Immature natural killer cell (primary cell): ENCODE measurements at places on chromosomes 1 and 21.

DNA sequence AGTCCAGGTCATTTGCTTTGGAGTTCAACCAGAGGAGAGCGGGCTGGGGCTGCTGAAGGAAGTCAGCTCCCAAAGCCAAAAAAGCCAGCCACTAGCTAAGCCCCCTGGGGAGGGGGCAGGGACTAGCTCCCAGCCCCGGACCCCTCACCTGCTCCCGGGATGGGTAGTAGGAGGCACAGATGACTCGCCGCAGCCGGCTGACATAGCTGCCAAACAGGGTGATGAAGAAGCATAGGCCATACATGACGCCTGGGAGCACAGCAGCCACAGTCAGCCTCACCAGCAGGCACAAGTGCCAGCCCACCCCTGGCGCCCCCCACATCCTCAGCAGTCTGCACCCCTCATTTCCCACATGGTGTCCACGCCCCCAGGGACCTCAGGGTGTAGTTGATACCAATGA lies 7.4 kb downstream of the DCST2 start:
- DNase-seq, result no peak

DNA sequence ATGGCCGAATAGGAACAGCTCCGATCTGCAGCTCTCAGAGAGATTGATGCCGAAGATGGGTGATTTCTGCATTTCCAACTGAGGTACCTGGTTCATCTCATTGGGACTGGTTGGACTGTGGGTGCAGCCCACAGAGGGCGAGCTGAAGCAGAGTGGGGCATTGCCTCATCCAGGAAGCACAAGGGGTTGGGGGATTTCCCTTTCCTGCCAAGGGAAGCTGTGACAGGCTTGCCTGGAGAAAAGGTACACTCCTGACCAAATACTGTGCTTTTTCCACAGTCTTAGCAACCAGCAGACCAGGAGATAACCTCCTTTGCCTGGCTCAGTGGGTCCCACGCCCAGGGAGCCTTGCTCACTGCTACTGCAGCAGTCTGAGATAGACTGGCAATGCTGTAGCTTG lies 66.9 kb downstream of the HSD3B1 start:
- DNase-seq, result no peak

GRCh38 chr1:224052772-224053171 lies 61.1 kb upstream of the FBXO28 start:
- DNase-seq, result no peak

DNA sequence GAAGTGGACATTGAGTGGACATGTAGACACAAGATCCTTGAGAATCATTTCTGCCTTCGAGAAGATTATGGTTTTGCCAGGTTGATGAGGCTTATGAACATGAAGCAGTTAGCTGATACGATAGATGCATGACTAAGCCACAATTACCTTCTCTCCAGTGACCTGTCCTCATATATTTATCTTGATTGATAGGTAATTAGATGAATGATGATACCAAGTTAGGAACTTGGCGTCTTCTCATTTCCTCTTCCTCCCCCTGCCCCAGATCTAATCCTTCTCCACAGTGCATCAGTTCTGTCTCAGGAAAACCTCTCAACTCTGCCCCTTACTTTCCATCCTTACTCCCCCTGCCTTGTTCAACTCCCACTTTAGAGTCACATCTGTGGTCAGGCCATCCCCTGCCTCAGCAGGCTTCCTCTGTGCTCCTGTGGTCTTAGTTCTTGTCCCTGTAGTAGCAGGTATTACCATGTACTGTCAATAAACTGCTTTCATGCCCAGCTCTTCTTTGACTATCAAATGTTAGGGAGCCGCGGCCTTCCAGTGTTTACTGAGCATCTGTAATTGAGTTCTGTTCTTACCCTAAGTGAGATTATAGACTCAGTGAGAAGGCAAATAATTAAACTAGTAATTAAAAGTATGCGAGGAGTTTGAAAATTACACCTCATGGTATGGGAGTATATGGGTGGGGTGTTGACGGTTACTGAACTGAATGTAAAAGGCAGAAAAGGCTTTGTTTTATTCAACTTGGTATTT lies 5.1 kb downstream of the ST6GALNAC3 start:
- DNase-seq, result no peak

DNA sequence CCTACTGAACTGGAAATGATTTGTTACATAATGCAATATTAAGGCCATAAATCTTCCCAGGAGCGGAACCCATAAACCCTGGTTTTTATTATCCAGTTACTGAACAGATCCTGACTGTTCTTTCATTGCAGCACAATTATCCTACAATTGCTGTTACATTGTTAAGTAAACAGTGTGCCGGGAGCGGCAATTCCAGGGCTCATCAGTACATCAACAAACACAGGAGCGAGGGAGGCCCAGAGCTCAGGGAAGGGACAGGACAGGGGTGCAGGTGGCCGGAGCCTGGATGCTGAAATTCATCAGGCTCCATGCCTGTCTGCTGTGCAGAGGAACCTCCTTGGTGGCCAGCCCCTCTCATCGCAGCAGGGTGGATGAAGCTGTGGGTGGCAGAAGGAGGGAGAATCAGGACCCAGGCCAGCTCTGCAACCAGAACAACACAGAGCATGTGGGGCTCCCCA lies 544.7 kb downstream of the NPHP4 start:
- DNase-seq, result no peak

DNA sequence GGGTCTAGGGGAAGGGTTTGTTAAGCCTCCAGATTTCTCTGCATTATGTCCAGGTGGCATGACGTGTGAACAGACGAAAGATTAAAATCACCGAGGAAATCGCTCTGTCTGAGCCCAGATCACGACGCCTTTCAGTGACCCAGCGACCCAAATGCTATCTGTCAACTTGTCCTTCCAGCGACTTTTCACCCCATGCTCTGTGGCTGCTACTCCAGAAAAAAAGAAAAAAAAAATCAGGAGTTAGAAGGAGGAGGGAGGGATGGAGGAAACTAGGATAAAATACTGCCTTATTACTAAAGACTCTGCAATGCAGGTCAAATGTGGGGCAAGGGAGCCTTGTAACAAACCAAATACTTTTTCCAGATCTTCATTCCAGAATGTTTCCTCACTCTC lies 352.0 kb downstream of the NUF2 start:
- no peak for DNase-seq

- peak; percentile 19 for DNase-seq
Measured at GRCh38 chr1:171245458-171246064, 2.7 kb upstream of the FMO1 start.

DNA sequence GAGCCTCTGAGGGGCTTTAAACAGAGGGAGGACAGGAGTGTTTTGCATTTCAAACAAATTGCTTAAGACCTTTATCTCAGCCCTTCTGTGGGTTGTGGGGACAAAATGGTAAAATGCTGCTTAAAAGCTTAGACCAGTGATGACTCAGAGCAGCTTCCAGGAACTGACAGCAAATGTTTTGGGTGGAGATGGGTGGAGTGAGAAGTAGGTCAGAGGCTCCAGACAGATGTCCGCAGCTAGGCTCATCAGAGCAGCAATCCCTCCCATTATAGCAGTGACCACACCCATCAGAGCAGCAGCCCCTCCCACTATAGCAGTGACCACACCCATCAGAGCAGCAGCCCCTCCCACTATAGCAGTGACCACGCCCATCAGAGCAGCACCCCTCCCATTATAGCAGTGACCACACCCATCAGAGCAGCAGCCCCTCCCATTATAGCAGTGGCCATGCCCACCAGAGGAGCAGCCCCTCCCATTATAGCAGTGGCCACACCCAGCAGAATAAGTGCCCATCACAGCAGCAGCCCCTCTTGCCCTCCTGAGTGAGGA lies 532.2 kb downstream of the MATN1 start:
- peak; percentile 79 for DNase-seq

GRCh38 chr21:44611551-44611950 lies 328 bp upstream of the KRTAP10-8 start:
- DNase-seq, result no peak

GRCh38 chr21:46454142-46454541 lies 4.5 kb upstream of the DIP2A start:
- no peak for DNase-seq

DNA sequence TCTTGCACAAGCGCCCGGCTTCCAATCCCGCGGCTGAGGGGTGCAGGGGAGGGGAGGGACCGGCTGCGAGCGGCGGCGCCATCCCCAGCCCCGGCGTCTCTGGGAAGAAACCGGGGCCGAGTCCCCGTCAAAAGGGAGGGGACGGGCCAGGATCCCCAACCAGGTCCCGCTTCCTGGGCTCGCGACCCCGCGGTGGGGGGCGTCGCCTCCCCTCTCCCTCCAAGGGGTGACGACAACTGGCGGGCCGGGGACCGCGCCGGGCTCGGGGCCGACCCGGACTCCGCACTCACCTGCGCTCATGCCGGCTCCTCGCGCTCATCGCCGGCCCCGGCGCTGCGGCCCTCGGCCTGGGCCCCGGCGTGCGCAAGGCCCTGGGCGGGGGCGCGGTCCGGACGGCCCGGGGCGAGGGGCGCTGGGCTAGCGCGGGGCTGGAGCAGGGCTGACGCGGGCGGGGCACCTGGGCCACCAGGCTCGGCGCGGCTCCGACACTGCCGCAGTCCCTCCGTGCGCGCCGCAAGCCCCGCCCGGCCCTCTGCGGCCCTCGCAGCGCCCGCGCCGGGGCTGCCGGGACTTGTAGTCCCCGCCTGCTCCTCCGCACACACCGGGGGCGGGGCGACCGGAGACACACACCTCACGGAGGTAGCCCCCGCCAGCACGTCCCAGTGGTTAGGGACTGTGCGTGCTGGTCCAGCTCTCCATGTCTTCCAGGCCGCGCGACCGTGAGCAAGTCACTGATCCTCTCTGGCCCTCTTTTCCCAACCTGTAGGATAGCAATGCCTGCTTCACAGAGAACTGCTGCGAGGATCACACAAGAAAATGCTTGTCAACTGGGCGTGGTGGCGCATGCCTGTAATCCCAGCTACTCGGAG lies at the start of gene ATP13A2:
Gene ATP13A2, minus strand, starts transcription at position 490 of the 869 bp plus-strand sequence. Its CDS starts 190 bp downstream, at position 300.
- peak; percentile 75 for DNase-seq

GRCh38 chr1:26378088-26378878 lies 5.7 kb upstream of the ZNF683 start:
- DNase-seq, result peak; percentile 96

DNA sequence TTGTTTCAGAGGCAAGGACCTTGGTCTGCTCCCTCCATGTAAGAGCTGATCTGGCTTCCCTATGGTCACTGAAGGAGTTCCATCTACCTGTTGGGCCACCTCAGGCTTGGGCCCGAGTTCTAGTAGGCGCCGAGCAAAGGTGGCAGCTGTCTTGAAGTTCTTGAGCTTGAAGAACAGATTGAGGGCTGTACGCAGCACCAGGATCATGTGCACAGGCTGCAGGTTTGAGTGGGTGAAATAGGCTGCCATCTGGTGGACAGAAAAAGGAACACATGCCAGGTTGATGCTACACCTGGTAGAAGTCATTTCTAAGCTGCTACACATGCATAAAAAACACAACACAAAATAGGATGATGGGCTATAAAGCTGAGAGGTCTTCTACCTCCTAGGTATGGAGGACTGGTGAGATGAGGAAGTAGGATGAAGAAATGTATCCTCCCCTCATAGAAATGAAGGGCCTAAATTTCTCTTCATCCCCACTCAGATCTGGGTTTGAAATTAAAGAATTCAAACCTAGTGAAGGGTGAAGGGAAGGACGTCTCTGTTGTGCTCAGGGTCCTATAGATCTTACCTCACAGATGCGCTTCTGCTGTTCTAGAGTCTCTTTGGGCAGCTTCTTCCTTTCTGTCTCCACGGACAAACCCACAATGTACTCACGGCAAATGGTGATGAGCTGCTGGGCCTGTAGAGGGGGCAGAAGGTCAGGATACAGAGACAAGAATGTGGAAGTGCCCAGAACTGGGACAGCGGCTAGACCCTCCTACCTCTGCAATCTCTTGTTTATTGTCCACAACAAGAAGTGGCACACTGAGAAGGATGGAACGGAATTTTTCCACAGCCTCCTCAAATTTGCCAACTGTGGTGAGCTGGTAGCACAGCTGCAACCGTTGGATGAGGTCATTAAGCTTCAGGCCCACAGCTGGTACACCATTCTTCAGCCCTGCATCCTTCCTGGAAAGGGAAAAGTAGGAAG lies 6.6 kb upstream of the PEX19 start:
- peak; percentile 57 for DNase-seq

GRCh38 chr1:100449477-100449876 lies 88.5 kb upstream of the GPR88 start:
- DNase-seq, result no peak

DNA sequence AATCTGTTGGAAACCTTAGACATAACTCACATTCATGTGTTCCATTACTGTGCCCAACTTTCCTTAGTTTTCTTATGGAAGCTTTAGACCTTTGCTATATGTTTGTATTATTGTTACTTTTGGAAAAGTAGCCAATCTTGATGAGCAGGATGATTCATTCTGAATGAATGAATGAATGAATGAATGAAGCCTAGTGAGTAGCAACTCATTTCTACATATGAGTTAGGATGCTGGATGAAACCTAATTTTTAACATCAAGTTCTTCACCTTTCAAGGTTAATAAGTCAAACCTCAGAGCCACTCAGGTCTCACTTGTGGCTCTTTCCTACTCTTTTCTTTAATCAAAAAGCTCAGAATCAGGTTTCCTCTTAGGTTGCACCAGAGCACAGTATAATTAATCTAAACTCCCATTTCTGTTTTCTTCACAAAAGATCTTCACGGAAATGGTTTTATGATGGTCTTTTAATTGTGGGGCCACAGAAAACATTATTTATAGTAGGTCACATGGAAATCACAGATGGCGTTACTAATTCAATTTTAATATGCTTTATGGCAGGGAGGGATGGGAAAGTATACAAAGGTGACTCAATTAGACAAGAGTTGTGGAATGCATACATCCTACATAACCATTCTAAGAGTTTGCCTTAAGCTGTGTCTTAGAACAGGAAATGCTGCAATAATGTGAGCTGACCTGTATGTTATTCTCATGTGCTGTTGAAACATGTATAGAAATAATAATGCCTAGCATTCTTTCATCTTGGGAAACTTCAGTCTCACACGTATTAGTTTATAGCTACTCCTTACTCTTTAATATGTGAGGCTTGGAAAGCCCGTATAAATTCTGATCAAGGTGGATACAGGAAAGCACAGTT lies 4.5 kb upstream of the DDX59 start:
- DNase-seq, result no peak

DNA sequence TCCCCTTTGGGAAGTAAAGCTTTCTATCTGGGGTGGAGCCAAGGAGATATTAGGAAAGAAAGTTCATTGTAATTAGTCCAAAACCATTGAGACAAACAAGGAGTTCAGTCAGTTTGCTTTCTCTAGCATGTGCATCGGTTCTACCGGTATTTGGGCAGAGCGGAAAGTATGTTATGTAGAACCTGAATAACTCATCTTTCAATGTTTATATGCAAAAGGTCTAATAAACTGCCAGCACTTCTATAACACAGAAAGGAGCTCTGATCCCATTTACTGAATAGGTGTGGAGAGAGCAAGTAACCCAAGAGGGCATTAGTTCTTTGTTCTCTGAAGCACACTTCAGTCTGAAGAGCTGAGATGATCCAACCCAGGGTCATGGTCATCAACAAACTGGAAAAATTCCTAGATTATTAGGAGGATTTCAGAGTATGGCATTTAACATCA lies 3.5 kb downstream of the TGFB2 start:
- no peak for DNase-seq

DNA sequence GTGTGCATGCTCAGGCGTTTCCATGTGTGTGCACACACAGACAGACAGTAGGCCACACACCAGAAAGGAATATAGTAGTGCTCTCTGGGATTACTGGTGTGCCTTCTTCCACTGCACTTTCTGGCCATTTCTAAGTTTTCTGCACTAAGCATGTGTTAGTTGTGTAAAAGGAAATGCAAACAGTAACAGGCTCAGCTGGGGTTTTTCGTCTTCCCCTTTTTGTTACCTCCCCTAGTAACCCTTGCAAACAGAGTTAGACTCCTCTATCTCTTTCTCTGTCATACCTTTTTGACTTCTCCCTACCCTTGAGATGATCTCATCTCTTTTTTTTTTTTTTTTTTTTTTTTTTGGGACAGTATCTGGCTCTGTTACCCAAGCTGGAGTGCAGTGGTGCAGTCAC lies 196.3 kb downstream of the SDCCAG8 start:
- DNase-seq, result no peak
